ENCODE measurements at places on chromosomes 3 and 15. TPM values are rescaled to one million over a fixed set of nuclear protein-coding genes. Genes with fewer than 3 reads are reported as not detected.

DNA sequence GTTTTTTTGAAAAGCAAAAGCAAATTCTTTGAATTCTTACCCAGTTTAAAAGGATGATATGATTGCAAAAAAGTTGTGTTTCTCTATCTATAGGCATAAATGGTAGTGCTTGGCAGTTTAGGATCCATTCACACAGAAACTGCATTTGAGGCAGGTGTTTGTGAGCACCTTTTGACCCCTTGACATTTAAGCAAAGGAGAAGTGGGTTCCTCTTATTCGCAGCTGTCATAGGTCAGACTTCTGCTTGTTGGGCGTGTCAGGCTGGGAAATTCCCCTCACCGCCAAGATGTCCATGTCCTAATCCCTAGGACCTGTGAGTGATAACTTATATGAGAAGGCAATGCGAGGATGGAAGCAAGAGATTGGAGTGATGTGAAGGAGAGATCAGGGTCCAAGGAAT, 67.4 kb downstream of the SH3GL3 start:
- no peak for DNase-seq

CIDEC gene
- not detected for polyA plus RNA-seq

GRCh38 chr15:77710206-77710605, 77.5 kb upstream of the LINGO1 start:
- DNase-seq, result no peak

RBP2 gene
- polyA plus RNA-seq, result 0.57 TPM

DNA sequence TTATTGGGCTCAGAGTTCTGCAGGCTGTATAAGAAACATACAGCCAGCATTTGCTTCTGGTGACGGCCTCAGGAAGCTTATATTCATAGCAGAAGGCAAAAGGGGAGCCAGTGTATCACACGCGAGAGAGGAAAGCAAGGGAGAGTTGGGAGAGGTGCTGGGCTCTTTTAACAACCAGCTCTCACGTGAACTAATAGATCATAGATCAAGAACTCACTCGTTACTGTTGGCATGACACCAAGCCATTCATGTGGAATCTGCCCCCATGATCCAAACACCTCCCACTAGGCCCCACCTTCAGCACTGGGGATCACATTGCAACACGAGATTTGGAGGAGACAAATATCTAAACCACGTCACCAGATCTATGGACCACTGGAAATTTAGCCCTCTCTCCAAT, 70.2 kb downstream of the TIPARP start:
- DNase-seq, result no peak

DNA sequence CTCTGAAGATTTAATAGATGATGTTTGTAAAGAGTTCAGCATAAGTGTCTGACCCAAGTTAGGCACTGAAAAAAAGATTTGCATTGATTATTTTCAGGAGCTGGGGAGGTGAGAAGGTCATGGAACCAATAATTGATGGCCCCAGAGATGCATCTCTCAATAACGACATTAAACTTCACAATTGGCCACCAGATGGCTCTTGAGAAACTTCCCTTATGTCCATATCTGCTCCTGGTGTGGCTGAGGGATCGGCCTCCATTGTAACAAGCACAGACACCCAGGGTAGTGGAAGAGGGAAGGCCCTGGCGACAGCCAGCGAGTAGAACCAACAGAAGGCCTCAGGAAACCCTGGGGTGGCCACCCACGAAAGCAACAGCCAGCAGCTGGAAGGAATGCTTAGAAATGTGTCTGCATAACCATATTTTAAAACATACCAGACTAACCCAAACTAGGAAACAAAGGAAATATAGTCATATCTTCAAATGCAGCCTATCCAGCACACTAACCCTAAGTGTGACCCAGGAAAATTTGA, 536.7 kb downstream of the SOX2 start:
- no peak for DNase-seq

DNASE1L3 gene
- 5.8 TPM for polyA plus RNA-seq

LDHAL6B gene
- 0.36 TPM for polyA plus RNA-seq

SNUPN gene
- polyA plus RNA-seq, result 28.9 TPM

ITPKA gene
- 0.61 TPM for polyA plus RNA-seq

- DNase-seq, result no peak
These were observed 2.9 kb downstream of the NCEH1 start for GRCh38 chr3:172707967-172708366.

DNA sequence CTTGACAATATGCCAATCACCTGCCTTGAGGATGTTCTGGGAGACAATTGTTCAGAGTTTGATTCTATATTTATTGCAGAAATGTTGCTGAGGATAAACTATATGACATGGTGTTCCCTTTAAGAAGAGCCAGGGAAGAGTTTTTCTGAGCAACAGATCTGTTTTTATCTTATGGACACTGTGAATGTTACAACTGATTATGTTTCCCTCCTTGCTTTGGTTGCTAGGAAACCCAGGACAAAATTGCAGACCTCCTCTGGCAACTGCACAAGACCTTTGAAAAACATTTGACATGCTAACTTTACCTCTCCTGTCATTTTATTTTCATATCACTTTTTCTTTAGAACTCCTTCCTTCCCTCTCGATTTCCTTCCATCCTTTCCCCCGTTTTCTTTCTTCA, 8.2 kb upstream of the TM6SF1 start:
- DNase-seq, result no peak

ATP8B4 gene
- polyA plus RNA-seq, result 2.6 TPM

- DNase-seq, result no peak
These were observed 10.7 kb upstream of the IQSEC1 start for GRCh38 chr3:13083898-13084297.

DNA sequence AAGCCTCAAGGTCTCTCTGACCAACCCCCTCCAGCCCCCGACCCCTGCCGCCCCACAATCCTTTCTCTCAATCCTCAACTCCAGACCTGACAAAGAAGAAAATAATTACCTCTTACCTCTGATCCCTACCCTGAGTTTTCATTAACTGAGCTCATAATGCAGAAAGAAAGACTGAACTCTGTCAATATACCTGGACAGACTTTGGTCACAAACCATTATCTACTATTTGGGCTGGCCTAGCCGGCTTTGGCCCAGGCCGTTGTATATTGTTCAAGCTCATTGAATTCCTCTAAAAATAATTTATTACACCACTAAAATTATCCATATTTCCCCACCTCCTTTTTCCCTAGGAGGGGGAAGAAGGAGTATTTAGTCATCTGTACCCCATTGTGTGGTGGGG, 29.3 kb upstream of the SPTSSB start:
- DNase-seq, result no peak

DNA sequence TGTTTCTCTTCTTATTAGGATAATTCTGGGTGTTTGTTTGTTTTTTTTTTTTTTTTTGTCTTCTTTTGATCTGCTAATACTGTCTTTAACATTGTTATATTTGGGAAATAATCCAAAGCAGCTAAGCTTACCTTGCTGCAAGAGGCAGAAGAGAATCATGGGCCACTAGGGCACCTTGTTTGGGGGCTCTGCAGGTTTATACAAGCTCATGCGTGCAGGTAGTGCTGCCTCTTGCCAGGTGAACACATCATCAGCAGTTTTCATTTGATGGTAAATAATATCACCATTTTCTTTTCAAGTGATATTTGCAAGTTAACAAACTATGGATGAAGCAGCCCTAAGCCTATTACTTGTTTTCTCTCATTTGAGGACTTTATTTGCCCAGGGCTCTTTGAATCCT, 37.9 kb downstream of the MAP3K13 start:
- no peak for DNase-seq

CMTM8 gene
- 10.8 TPM for polyA plus RNA-seq

DNA sequence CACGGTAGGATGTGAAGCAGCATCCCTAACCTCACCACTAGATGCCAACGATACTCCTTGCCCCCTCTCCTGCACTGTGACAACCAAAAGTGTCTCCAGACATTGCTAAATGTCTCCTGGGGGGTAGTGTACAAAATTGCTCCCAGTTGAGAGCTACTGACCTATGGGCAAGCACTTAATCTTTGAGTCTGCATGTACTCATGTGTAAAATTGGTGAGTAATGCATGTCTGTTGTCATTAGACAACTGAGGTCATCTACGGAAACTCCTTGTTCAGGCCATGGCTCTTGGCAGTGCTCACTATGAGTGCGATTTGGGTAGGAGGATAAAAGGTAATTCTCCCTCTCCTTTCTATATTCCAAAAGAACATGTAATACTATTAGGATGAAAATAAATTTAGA, 29.2 kb downstream of the PDHB start:
- no peak for DNase-seq

DNA sequence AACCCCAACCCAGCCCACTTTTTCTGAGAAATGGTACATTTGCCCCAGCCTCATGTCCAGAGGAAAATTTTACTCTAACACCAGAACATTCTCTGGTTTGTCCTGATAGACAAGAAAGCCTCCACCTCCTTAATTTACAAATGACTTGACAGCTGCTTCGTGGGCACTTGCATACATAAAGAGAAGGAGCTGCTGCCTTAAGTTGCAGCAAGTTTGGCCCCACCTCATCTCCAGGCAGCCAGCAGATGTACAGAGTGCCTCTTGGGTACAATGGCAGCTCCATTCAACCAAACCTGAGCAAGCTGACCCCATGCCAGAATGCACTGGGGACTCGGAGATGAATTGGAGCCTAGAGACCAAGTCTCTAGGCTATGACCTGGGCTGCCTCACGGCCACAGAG, 6.2 kb upstream of the H1-8 start:
- DNase-seq, result no peak

All from renal pelvis (tissue), 12 donors.